Cardiac muscle cell (in vitro differentiated cells and primary cell): ENCODE measurements at places on chromosomes 4 and X. TPM values are rescaled to one million over a fixed set of nuclear protein-coding genes. Genes with fewer than 3 reads are reported as not detected.
A peak's percentile ranks its signal among the peaks of the same experiment; 100 is the strongest.

The PNCK gene
- total RNA-seq, result 19.4 and 23.5 TPM in 2 replicates

The F9 gene
- total RNA-seq, result not detected in 2 replicates

GRCh38 chr4:1408418-1408817 lies 2.2 kb upstream of the NKX1-1 start:
- peaks cover 99% of the 10 kb centered on the region for H3K27me3 ChIP-seq
- H3K27ac ChIP-seq, result no peak overlapping the region
- DNase-seq, result no peak
- no peak overlapping the region for H3K4me3 ChIP-seq
- H3K4me1 ChIP-seq, result no peaks in the 10 kb centered on the region

GRCh38 chrX:44802613-44803012 lies 41.2 kb upstream of the DUSP21 start:
- no peaks in the 10 kb centered on the region for H3K4me1 ChIP-seq
- H3K4me3 ChIP-seq, result no peak overlapping the region
- DNase-seq, result no peak
- no peaks in the 10 kb centered on the region for H3K27me3 ChIP-seq
- H3K27ac ChIP-seq, result no peak overlapping the region

The ZCCHC18 gene
- 4.1 and 4.5 TPM in 2 replicates for total RNA-seq

DNA sequence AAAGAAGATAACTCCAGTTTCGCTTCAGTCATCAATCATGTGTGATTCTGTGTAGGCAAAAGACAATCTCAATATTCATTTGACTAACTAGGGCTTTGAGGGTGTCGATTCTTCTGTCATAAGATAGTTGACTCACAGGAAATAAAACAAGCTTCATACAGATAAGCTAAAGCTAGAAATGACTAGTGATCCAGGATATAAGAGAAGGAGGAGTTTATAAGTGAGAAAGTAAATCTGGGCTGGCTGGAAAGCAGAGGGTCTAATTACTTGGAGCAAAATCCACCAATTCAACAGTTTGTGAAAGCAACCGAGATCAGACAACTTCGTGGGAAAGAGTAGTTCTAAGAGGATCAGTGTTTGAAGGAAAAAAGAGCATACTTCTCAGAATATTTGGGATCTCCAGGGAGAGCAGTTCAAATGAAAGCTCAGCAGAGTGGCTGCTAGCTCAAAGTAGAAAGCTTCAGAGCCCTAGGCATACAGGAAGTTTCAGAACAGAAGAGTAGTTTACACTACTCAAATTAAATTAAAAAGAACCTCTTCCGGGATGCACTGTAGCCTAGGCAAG lies 429.3 kb downstream of the INPP4B start:
- H3K27me3 ChIP-seq, result no peaks in the 10 kb centered on the region
- H3K36me3 ChIP-seq, result no peaks in the 10 kb centered on the region
- H3K4me3 ChIP-seq, result no peak overlapping the region
- peak; percentile 53 for DNase-seq

DNA sequence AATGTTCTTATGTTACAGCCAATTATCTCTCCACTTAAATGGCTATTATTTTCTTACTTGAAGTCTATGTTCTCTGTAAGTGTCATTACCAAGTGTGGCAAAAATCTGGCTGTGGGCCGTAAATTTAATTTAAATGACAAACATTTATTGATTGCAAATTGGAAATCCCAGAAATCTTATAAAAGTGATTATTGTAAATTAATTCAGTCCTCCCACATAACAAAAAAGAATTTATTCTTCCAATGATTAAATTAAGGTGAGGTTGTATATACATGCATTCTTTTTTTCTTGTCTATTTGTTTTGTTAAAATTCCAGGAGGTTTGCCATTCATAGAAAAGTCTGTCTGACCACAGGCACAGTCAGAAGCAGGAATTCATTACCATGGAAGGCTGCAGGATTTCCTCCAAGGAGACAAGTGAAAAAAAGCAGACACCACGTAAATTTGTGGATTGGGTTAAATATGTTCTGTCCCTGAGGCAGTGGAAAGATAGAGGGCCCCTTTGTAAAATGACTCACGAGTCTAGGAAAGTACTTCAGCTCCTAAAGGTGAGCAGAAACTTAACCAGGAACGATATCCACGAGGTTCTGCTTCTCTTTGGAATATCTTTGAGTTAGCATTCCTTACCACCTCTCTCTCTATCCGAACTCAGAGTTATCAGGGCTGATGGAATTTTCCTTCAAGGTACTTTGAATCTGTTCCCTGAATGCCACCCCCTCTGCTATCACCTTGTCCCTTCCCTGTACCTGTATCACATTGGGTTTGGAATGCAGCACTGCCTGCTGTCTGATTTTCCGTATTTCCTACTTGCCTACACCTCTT lies 10.7 kb downstream of the PPARGC1A start:
- no peaks in the 10 kb centered on the region for H3K27me3 ChIP-seq
- peaks cover 87% of the 10 kb centered on the region for H3K4me1 ChIP-seq
- peaks cover 11% of the 10 kb centered on the region for H3K36me3 ChIP-seq
- H3K4me3 ChIP-seq, result peak overlapping the region; percentile 6

- H3K27ac ChIP-seq, result peak overlapping the region; percentile 88
- H3K36me3 ChIP-seq, result no peaks in the 10 kb centered on the region
- H3K4me3 ChIP-seq, result peak overlapping the region; percentile 98
- no peaks in the 10 kb centered on the region for H3K27me3 ChIP-seq
- DNase-seq, result peak; percentile 33
- H3K4me1 ChIP-seq, result no peaks in the 10 kb centered on the region
Observed at GRCh38 chr4:83010111-83010521, 507 bp downstream of the LIN54 start.

DNA sequence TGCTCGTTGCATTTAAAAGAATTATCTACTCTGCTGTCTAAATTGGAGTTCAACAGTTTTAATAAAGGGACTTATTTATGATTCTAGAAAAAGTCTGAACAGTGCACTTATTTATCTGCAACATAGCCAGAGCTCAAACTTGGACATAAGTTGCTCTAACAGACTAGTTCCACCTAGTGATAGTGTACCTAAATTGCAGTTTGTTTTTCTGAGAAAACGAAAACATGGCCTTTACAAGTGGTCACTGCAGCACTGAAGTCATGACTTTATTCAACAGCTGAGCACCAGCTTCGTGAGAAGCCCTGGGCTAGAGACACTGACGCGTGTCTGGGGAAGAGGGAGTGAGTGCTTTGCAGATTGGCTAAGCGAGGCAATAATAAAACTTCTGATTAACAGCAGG lies 77.3 kb upstream of the IGSF1 start:
- H3K4me3 ChIP-seq, result no peak overlapping the region
- H3K4me1 ChIP-seq, result peaks cover 4% of the 10 kb centered on the region
- peak; percentile 33 for DNase-seq
- H3K36me3 ChIP-seq, result no peaks in the 10 kb centered on the region
- no peaks in the 10 kb centered on the region for H3K27me3 ChIP-seq

DNA sequence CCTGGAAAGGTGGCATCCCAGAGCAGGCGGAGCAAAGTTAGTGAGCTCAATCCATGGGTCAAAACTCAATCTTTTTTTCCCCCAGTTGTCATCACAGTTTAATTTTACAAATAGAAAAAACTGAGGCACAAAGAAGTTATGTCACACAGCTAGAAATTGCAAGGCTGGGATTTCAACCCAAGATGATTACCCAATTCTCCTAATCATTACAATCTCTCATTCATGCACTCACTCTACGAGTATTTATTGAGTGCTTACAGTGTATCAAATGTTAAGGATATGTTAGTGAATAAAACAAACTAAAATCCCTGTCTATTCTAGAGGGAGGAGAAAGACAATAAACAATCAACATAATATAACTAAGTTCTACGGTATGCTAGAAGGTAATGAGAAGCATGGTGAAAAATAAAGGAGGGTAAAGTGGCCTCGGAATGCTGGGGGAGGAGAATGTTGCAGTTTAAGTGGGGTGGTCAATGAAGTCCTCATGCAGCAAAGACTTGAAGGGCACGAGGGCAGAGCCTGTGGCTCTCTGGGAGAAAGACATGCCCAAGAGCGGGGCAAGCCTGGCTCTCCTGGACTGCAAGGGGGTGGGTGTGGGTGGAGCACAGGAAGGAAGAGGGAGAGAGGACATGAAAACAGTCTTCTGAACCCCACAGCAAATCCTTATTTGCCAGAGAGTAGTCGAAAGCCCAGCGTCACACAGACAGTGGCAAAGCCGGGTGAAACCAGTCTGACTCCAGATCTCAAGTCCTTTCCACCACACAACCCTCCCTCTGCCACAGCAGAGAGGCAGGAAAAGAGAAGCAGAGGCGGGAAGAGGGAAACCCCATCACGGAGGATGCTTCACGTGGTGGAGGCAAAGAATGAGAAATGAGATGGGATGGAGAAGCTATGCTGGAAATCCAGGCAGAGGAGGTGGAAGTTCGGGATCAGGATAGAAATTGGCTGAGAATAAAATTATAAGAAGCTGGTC lies 48.3 kb downstream of the RAB33B start:
- no peaks in the 10 kb centered on the region for H3K4me1 ChIP-seq
- no peaks in the 10 kb centered on the region for H3K36me3 ChIP-seq
- H3K4me3 ChIP-seq, result no peak overlapping the region
- no peaks in the 10 kb centered on the region for H3K27me3 ChIP-seq
- no peak for DNase-seq

The PPP1R2C gene
- total RNA-seq, result not detected in 2 replicates

- H3K27ac ChIP-seq, result no peak overlapping the region
- no peaks in the 10 kb centered on the region for H3K36me3 ChIP-seq
- H3K27me3 ChIP-seq, result no peaks in the 10 kb centered on the region
- no peaks in the 10 kb centered on the region for H3K4me1 ChIP-seq
Observed at GRCh38 chrX:13397878-13398818, 78.3 kb upstream of the ATXN3L start.

- no peaks in the 10 kb centered on the region for H3K36me3 ChIP-seq
- DNase-seq, result no peak
- no peaks in the 10 kb centered on the region for H3K27me3 ChIP-seq
- no peak overlapping the region for H3K4me3 ChIP-seq
- H3K4me1 ChIP-seq, result no peaks in the 10 kb centered on the region
- H3K27ac ChIP-seq, result no peak overlapping the region
Observed at GRCh38 chrX:15170927-15171326, 99.0 kb downstream of the ASB9 start.

GRCh38 chr4:166519774-166520173 lies 646.7 kb downstream of the TLL1 start:
- H3K4me1 ChIP-seq, result no peaks in the 10 kb centered on the region
- H3K36me3 ChIP-seq, result no peaks in the 10 kb centered on the region
- no peaks in the 10 kb centered on the region for H3K27me3 ChIP-seq
- no peak overlapping the region for H3K27ac ChIP-seq

The GNRHR gene
- total RNA-seq, result not detected in 2 replicates

- DNase-seq, result no peak
- no peaks in the 10 kb centered on the region for H3K27me3 ChIP-seq
- no peaks in the 10 kb centered on the region for H3K36me3 ChIP-seq
- no peaks in the 10 kb centered on the region for H3K4me1 ChIP-seq
Observed at GRCh38 chr4:16579866-16580265, 318.6 kb downstream of the LDB2 start.

DNA sequence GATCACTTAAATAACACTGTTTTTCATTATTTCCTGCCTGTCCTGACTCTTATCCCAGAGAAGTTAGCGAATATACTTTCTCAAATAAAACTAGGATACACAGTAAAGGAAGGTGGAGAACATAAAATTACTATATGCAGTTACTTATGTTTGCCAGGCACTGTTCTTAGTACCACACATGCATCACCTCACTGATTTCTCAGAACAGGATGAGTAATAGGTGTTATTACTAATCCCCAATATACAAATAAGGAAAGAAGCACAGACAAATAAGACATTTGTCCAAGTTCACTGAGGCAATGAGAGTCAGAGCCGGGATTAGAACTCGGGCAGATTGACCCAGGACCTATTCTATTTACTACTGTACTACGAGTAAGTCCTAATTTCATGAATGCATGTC lies 91.7 kb downstream of the CORIN start:
- peaks cover 63% of the 10 kb centered on the region for H3K4me1 ChIP-seq
- no peak overlapping the region for H3K4me3 ChIP-seq
- peak overlapping the region; percentile 96 for H3K27ac ChIP-seq
- peaks cover 22% of the 10 kb centered on the region for H3K36me3 ChIP-seq
- H3K27me3 ChIP-seq, result no peaks in the 10 kb centered on the region

- H3K4me3 ChIP-seq, result no peak overlapping the region
- no peaks in the 10 kb centered on the region for H3K4me1 ChIP-seq
- H3K27ac ChIP-seq, result no peak overlapping the region
- no peak for DNase-seq
- no peaks in the 10 kb centered on the region for H3K36me3 ChIP-seq
- H3K27me3 ChIP-seq, result no peaks in the 10 kb centered on the region
Observed at GRCh38 chr4:118254368-118254767, 98.4 kb downstream of the PRSS12 start.

The MAGIX gene
- 2.0 and 6.8 TPM in 2 replicates for total RNA-seq

The CSAG1 gene
- total RNA-seq, result not detected in 2 replicates

GRCh38 chr4:154208424-154208823 lies 283.2 kb downstream of the DCHS2 start:
- no peaks in the 10 kb centered on the region for H3K4me1 ChIP-seq
- no peaks in the 10 kb centered on the region for H3K27me3 ChIP-seq
- H3K4me3 ChIP-seq, result no peak overlapping the region
- DNase-seq, result no peak
- no peaks in the 10 kb centered on the region for H3K36me3 ChIP-seq

- H3K36me3 ChIP-seq, result no peaks in the 10 kb centered on the region
- H3K4me3 ChIP-seq, result no peak overlapping the region
- H3K27me3 ChIP-seq, result no peaks in the 10 kb centered on the region
Observed at GRCh38 chrX:123884809-123885408, 25.1 kb downstream of the XIAP start.

DNA sequence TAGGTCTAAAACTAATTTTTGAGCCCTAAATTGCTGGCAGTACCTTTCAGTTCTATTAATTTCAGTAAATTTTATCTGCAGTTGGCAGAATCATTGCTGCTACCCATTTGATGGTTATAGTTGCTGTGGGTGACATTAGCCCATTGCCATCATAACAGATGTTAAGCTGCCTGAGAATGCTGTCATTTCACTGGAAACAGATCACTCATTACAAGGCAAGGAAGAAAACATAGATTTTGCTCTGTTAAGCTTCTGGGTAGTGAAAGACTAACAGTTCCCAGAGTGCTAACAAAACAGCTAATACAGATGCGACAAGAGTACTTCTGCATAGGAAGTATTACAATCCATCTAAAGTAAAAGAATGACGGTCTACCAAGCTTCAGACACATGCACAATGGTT lies 213.2 kb downstream of the SPANXN3 start:
- no peaks in the 10 kb centered on the region for H3K4me1 ChIP-seq
- H3K36me3 ChIP-seq, result no peaks in the 10 kb centered on the region
- DNase-seq, result no peak
- H3K27me3 ChIP-seq, result no peaks in the 10 kb centered on the region
- H3K27ac ChIP-seq, result no peak overlapping the region

- no peak overlapping the region for H3K27ac ChIP-seq
- H3K27me3 ChIP-seq, result no peaks in the 10 kb centered on the region
- H3K4me1 ChIP-seq, result no peaks in the 10 kb centered on the region
- no peaks in the 10 kb centered on the region for H3K36me3 ChIP-seq
- no peak overlapping the region for H3K4me3 ChIP-seq
Observed at GRCh38 chrX:136202889-136203288, 48.3 kb downstream of the MAP7D3 start.

The POLR2B gene
- 137 and 146 TPM in 2 replicates for total RNA-seq

DNA sequence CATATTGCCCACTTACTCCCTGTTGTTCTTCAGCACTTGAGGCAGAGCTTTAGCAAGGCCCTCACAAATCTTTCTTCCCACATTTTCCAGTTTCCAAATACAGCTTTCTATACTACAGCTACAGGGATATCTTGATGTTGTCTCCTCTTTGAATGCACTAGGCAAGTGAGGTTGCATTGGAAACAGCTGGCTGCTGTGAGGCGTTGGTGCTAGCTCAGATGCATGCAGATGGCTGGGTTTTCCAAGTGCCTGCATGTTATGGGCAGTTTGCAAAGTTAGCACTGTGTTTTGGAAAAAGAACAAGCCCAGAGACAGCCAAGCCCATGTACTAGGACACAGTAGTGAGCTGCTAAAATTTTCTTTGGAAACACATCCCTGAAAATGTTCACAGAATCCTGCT lies 315.1 kb upstream of the RASGEF1B start:
- no peak overlapping the region for H3K27ac ChIP-seq
- H3K4me3 ChIP-seq, result no peak overlapping the region
- H3K27me3 ChIP-seq, result no peaks in the 10 kb centered on the region
- no peaks in the 10 kb centered on the region for H3K4me1 ChIP-seq

The PRKG2 gene
- total RNA-seq, result 0.32 and 0.54 TPM in 2 replicates

The PPP1R3F gene
- total RNA-seq, result 32.6 and 36.0 TPM in 2 replicates

The SOWAHD gene
- 0.95 and 1.3 TPM in 2 replicates for total RNA-seq
